Subcutaneous preadipocyte (primary cell): ENCODE measurements at places on chromosomes 6 and 20. TPM values are rescaled to one million over a fixed set of nuclear protein-coding genes. Genes with fewer than 3 reads are reported as not detected.

LCA5 gene
- 2.9 TPM in 2 replicates for total RNA-seq

SAPCD1 gene
- 0.59 and 1.1 TPM in 2 replicates for total RNA-seq

LY6G6F gene
- total RNA-seq, result not detected in 2 replicates

OR2J3 gene
- not detected in 2 replicates for total RNA-seq

CTAGE9 gene
- not detected in 2 replicates for total RNA-seq

MROH8 gene
- 0.59 and 1.5 TPM in 2 replicates for total RNA-seq

CDYL gene
- 46.3 and 47.0 TPM in 2 replicates for total RNA-seq

HDGFL1 gene
- not detected in 2 replicates for total RNA-seq

FAM217A gene
- total RNA-seq, result not detected in 2 replicates

WFDC2 gene
- not detected in 2 replicates for total RNA-seq

THEMIS gene
- not detected in 2 replicates for total RNA-seq

BEND3 gene
- total RNA-seq, result 3.7 and 6.3 TPM in 2 replicates

ZNF165 gene
- total RNA-seq, result 0.37 and 0.39 TPM in 2 replicates

RAET1L gene
- total RNA-seq, result not detected in 2 replicates

HEY2 gene
- not detected in 2 replicates for total RNA-seq

OTOR gene
- not detected in 2 replicates for total RNA-seq

RUNX2 gene
- 5.1 and 7.0 TPM in 2 replicates for total RNA-seq

PTCRA gene
- total RNA-seq, result not detected in 2 replicates

KCNQ2 gene
- not detected in 2 replicates for total RNA-seq

MAP1LC3A gene
- total RNA-seq, result 5.7 and 13.2 TPM in 2 replicates

ATP9A gene
- total RNA-seq, result 30.1 and 31.1 TPM in 2 replicates

IRF4 gene
- 8.5 and 9.0 TPM in 2 replicates for total RNA-seq

FBXL4 gene
- 12.1 and 15.6 TPM in 2 replicates for total RNA-seq

VSTM2L gene
- 0.20 and 0.73 TPM in 2 replicates for total RNA-seq

PKIB gene
- 0.37 and 0.39 TPM in 2 replicates for total RNA-seq

PAK5 gene
- total RNA-seq, result not detected in 2 replicates

OLIG3 gene
- not detected in 2 replicates for total RNA-seq

TFAP2B gene
- total RNA-seq, result not detected in 2 replicates

ANKRD66 gene
- total RNA-seq, result not detected in 2 replicates

CALHM6 gene
- total RNA-seq, result 0.59 and 1.5 TPM in 2 replicates

POM121L2 gene
- total RNA-seq, result not detected in 2 replicates

SNX3 gene
- 115 and 157 TPM in 2 replicates for total RNA-seq

CST4 gene
- total RNA-seq, result not detected in 2 replicates

BLOC1S5 gene
- total RNA-seq, result 9.2 and 12.5 TPM in 2 replicates

TAGAP gene
- total RNA-seq, result not detected in 2 replicates

DCDC2 gene
- under 0.01 TPM in 2 replicates for total RNA-seq
